NCI-H1436 treated with DMSO at 0.1 percent for 48 hours (cell line): ENCODE measurements at places on chromosomes 5 and 9.

- no peak for DNase-seq
Measured at GRCh38 chr5:139245637-139246339, 47.6 kb upstream of the SIL1 start.

GRCh38 chr5:147445917-147446316, 64.0 kb downstream of the DPYSL3 start:
- DNase-seq = no peak

DNA sequence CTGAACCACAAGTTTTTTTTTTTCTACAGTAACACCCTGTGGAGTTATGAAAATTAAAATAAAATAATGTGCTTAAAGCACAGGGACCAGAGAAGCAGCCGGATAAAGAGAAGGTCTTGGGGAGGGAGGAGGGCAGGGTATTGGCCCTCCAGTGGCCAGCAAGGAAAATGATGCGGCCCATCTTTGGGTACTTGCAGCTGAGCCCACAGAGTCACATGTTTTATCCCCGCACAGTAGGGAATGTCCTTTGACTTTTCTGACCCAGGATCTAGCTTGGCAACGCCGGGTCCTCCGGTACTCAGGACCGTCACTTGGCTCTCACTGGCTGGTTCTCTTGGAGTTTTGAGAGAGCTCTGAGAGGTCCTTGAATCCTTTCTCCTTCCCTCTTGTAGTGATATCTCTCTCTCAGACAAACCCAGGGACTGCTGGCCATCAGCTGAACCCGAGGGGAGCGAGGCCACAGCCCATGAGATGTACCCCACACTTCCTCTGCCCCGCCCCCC, 35.3 kb upstream of the HSPA9 start:
- DNase-seq = no peak

DNA sequence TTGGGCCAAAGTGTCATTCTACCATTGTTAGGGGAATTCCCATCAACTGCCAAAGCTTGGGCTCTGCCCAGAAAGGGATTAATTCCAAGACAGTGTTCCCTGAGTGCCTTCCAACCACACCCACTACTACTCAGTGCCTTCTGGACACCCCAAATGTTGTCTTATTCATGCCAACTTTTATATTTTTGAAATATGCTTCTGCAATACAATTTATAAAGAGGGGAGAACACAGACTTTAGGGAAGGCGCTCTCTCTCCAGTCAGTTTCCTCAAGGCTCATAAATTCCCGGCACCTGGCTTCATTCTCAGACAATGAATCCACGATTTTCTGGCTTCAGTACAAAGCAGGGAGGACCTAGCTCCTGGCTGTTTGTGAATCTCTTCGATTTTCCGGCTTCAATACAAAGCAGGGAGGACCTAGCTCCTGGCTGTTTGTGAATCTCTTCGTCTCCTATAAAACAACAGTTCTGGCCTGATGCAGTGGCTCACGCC, 120.1 kb upstream of the MYO10 start:
- DNase-seq = no peak

DNA sequence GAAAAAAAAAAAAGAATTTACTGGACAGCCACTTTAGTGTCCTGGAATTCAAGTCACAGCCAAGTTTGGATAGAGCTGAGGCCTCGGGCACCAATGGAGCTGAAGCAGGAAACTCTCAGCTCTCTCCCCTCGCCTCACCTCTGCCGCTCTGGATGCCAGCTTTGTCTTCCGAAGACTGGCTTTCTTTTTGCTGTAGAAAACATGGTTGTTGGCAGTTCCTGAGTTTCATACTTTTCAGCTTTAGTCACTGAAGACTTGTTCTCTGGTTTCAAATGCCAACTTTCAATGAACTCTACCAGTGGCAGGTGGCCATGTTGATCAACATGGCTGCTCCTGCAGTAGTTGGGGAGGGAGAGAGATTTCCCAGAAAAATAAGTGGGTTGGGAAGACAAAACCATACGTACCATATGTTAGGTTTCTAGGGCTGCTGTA, 142.2 kb downstream of the SNX18 start:
- no peak for DNase-seq

DNA sequence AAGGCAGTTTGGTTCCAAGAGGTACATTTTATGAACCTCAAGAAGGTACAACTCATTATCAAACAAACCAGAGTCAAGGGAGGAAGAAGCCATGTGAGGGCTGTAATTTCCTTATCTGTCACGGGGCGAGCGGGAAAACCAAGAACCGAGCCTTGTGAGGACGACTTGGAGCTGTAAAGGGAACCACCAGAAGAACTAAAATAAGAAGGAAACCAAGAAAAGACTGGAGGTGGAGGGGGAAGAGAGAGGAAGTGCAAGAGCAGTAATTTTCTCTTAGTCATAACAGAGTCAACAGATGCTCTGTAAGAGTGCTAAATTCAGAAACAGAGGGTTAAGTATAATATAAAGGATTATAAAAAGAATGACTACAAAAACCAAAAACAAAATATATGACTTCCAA, 127.1 kb downstream of the DIRAS2 start:
- DNase-seq = no peak

GRCh38 chr5:58902765-58903164, 319.9 kb downstream of the RAB3C start:
- DNase-seq = no peak

DNA sequence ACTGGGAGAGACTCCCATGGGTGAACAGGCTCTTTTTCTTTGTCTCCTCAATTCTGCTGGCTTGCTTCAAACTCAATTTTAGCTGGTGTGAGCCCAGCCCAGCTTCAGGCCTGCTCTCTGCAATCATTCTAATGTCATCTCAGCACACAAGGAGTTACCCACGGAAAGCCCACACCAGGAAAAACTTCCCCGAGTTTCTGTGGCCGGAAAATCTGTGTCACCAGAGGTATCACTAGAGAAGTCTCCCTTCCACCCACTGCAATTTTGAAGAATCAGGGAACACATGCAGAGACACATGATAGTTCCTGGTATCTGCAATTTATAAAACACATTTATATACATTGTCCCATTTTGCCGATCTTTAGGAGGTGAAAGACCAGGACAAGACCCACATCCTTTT, 13.5 kb upstream of the NDFIP1 start:
- DNase-seq = no peak

- no peak for DNase-seq
Measured at GRCh38 chr9:126327006-126327713, 531 bp downstream of the MVB12B start.

DNA sequence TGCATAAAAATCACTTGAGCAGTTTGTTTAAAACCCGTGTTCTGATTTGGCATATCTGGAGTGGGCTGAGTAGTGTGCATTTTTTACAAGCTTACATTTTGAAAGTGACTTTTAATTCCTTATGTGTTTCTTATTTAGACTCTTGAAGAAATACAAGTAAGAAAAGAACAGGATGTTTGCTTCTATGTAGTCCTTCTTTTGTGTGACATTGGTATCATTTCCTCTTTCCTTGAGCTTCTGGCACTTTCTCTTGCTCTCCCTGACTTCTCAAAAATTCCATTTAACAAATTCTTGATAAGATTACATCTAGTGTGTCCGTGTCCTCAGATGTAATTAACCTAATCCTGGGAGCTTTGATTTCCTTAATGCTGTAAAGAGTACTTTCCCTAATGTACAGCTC, 12.5 kb downstream of the GARNL3 start:
- DNase-seq = no peak

DNA sequence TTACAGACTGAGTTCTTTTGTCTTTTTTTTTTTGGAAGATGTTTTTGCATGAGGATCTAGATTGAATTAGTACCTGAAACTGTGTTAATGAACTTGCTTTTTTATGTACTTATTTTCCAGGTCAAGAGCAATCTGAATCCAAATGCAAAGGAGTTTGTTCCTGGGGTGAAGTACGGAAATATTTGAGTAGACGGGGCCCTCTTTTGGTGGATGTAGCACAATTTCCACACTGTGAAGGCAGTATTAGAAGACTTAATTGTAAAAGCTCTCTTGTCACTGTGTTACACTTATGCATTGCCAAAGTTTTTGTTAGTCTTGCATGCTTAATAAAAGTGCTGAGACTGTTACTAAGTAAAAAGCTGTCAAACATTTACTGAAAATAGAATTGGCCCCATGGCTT, 14.5 kb downstream of the SLC23A1 start:
- no peak for DNase-seq

- no peak for DNase-seq
Measured at GRCh38 chr5:147168578-147169327, 66.1 kb upstream of the STK32A start.

GRCh38 chr5:9781890-9782289, 151.7 kb upstream of the TAS2R1 start:
- DNase-seq = no peak

DNA sequence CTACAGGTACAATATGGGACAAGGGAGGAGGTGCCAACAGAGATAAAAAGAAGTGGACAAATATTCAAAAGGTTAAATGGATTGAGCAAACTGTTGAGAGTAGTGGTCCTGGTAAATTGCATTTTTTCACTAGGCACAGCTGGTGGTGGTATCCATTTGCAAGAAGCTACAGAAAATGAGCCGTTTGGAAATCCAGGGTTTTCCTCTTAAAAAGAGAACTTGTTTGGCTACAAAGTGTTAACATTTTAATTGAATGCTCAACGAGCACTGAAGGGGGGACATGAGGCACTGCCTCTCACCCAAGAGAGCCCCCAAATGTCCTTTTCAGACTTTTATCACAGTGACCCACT, 491 bp upstream of the ZCCHC9 start:
- no peak for DNase-seq

GRCh38 chr9:89116064-89116804, 62.4 kb downstream of the SHC3 start:
- no peak for DNase-seq

GRCh38 chr5:131281133-131281867, 17.4 kb downstream of the CDC42SE2 start:
- no peak for DNase-seq

- no peak for DNase-seq
Measured at GRCh38 chr9:112858625-112859147, 32.0 kb downstream of the SLC46A2 start.

DNA sequence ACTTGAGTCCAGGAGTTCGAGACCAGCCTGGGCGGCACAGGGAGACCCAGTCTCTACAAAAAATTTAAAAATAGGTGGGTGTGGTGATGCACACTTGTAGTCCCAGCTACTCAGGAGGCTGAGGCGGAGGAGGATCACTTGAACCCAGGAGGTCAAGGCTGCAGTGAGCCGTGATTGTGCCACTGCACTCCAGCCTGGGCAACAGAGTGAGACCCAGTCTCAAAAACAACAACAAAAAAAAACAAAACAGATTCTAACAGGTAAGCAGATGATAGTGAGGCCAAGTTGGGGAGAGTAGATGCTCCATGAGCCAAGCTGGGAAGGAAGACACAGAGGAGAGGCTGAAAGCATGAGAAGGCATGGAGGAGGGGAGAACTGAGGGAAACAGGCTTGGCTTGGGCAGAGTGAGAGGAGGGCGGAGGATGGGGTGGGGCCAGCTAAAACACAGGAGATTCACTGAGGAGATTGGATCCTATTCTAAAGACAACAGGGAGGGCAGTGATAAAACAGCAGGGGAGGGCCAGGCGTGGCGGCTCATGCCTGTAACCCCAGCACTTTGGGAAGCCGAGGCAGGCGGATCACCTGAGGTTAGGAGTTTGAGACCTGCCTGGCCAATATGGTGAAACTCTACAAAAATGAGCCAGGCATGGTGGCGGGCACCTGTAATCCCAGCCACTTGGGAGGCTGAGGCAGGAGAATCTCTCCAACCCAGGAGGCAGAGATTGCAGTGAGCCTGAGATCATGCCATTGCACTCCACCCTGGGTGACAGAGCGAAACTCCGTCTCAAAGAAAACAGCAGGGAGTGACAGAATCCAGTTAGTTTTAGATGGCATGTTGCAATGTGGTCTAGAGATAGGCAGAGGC, 8.4 kb downstream of the RPS14 start:
- no peak for DNase-seq

DNA sequence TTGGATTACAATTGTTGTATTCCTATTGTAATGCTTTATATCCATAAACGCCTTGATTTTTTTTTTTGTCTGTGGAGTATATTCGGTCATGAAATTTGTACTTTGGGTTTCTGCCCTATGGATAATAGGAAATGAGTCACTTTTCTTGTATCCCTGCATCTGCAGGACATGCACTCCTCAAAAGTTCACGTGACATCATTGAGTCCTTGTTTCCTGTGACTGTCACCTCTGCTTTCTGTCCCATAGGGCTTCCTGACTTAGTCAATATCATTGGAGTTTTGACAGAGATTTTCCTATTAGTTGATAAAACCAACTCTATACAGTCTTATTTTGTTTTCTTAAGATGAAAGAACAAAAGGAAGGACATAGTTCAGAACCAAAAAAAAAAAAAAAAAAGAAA, 356.3 kb downstream of the MAT2B start:
- no peak for DNase-seq

DNA sequence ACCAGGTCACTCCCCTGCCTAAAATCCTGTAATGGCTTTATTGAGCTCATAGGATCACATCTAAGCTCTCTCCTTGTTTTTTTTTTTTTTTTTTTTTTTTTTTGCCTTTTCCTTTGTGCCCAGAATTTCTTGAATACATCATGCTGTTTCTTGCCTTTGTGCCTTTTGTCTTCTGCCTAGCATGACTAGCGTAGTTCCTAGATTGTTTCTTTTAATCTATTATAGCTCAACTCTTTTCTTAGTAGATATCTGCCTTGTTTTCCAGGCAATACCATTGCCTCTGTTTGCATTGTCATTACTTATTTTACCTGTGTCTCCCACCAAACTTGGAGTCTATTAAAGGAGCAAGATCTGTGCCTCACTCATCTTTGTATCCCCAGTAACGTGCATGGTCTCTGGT, 106.1 kb upstream of the C9orf72 start:
- DNase-seq = no peak

GRCh38 chr5:81163651-81164050, 69.5 kb upstream of the CKMT2 start:
- DNase-seq = no peak

- no peak for DNase-seq
Measured at GRCh38 chr9:100134731-100135130, 35.7 kb downstream of the INVS start.

GRCh38 chr5:136769093-136769492, 403.7 kb upstream of the TRPC7 start:
- DNase-seq = no peak
